HL-60 (cell line): ENCODE measurements at places on chromosomes 16 and 17.

DNA sequence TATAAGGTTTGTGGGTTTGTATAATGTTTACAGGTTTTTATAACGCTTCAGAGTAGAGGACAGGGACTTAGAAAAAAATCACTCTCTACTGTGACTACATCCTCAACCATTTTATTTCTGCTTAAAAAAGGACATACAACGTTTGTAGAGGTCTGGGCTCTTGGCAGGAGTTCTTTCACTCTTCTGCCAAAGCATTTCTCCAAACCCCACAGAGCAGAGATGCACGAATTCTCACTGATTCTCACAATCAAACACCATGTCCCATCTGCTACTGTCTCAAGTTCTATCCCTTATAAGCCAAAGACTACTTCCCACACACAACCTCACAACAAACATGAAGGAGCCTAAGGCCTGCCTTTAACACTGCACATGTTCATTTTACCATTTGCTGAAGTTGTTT lies 7.0 kb upstream of the ANKFY1 start:
- no peak for DNase-seq

DNA sequence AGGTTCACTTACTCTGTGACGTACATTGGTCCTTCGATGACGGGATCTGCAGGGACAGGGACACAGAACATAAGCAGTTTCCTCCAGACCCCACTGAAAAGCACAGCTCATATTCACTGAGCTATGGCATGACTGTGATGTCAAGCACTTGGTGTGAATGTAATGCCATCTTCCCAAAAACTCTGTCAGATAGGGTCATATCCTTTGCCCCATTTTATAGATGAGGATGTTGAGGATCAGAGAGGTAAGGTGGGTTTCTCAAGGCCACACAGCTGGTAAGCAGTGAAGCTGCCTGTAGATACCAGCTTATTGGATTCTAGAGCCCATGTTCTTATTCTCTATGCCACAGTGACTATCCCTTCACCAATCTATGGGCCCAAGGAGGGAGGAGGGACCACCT lies 2.5 kb downstream of the ERN2 start:
- DNase-seq = no peak

DNA sequence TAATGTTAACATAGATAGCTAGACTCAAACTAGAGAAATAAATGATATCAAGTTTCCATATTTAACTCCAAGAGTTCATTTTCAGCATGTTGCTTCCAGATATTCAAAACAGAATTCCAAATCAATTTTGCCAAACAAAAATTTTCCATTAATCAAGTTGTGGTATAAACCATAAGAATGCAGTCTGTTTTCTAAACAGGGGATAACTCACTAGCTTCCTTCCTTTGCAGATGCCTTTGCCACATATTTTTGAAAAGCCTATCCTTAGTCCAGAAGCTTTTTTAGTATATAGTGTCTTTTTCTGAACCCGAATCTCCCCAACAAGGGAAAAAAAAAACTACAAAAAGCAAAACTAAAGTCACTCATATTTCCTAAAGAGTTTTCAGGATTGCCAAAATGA lies 61.5 kb downstream of the HELZ start:
- no peak for DNase-seq

- DNase-seq = no peak
Measured at GRCh38 chr17:74733365-74734122, 3.5 kb upstream of the RAB37 start.

DNA sequence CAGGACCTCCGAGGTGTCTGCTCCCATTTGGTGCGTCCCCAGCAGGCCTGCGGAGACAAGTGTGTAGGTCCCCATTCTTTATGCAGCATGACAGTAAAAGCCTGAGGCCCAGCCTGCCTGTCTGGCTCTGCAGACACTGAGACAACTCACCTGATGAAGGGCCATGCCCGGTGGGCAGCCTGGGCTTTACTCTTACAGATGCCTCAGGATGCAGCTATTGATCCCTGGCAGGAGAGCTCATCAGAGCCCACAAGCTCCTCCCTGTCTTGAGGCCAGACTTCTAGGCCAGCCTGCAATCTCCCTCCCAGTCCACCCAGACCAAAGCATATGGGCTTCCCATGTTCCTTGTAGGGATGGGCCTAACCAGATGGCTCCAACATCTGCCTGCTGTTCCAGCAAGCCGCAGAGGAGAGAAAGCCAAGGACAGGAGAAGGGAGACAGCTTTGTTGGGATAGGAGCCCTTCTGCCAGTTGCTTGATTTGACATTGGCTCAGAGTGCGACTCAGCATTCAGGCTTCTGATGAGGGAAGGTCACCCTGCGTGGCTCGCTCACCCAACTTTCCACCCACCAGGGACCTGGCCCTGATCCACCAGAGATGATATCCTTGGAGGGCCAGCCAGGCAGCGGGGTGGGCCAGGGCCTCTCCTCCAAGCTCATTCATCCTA lies 87.5 kb downstream of the SOCS1 start:
- no peak for DNase-seq

DNA sequence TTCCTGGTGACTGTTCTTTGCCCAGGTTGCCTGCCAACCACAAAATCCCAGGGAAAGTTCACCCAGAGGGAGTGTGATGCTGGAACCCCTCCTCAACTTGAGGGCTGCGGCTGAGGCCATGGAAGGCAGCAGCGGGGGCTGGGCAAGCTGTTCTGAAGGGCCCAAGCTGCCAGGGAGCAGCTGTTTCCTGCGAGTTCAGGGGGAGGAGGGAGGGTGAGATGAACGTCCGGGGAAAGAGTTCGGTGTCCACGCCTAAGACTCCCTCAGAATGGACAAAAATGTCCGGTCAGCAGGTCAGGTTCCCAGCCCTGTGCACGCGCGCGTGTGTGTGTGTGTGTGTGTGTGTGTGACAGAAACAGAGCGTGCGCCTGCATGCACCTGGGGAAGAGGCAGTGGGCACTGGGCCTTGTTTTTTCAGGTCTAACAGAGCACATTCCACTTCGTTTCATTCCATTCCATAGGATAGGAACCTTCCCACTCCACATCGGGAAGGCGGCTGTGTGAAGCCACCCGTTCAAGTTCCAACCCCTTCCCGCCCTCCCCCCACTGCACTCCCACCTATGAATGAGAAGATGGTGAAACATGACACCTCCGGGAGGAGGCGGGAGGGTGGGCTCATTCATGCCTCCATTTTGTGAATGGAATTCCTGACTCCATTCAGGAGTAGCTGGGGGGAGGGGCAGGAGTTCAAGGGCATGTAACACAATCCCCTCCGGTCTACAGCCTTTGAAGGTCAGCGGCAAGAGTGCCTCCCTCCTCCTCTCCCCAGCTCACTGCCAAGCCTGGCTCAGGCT lies 15.7 kb downstream of the ETV4 start:
- no peak for DNase-seq

GRCh38 chr16:6059671-6060070 lies 962.1 kb upstream of the EEF2KMT start:
- no peak for DNase-seq

GRCh38 chr16:49876716-49877129 lies 20.8 kb upstream of the ZNF423 start:
- DNase-seq = no peak

GRCh38 chr17:72640415-72641165 lies 451.9 kb downstream of the SLC39A11 start:
- DNase-seq = no peak

DNA sequence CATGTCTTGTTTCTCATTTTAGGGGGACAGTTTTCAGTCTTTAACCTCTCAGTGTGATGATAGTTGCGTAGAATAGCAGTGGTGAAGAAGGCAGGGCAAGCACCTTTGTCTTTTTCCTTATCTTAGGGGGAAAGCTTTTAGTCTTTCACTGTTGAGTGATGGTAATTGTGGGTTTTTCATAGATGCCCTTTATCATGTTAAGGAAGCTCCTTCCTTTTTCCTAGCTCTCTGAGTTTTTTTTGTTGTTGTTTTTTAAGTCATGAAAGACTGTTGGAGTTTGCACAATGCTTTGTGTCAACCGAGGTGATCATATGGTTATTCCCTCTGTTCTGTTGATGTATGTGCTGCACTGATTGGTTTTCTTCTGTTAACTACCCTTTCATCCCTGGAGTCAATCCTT lies 15.7 kb downstream of the NOL11 start:
- DNase-seq = no peak

GRCh38 chr16:86494565-86495356 lies 15.6 kb upstream of the FOXF1 start:
- DNase-seq = no peak

- no peak for DNase-seq
Measured at GRCh38 chr17:14866266-14866665, 398.9 kb downstream of the PMP22 start.

- no peak for DNase-seq
Measured at GRCh38 chr16:58931436-58931835, 197.3 kb upstream of the GOT2 start.

- DNase-seq = peak; percentile 97
Measured at GRCh38 chr17:64448665-64449512, at the start of gene MILR1. TSS of gene MILR1 (plus strand) at chr17:64449115. CDS start at chr17:64449169, 54 bp downstream.

GRCh38 chr16:29925105-29925756 lies 795 bp downstream of the KCTD13 start:
- peak; percentile 32 for DNase-seq

- peak; percentile 52 for DNase-seq
Measured at GRCh38 chr17:1095090-1095852, 84.5 kb downstream of the ABR start.
